ENCODE measurements at places on chromosomes 2 and 18. TPM values are rescaled to one million over a fixed set of nuclear protein-coding genes. Genes with fewer than 3 reads are reported as not detected.

DNA sequence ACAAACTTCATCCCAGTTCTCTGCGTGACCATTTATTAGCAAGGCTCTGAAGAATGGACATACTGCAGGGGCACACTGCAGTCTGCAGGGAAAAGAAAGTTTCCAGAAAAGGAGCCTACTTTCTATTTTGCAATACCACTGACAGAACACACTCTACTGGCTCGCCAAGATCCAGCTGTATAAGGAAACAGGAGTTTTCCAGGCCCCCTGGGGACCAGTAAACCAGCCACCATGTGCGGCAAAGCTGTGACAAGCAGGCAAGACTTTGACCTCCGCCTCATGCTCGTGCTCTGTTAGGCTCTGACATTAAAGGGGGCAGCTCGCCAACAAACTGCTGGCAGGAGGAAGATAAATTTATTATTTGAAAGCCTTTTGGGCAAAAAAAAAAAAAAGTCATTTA, 67.3 kb downstream of the CCBE1 start:
- peak; percentile 59 for DNase-seq

The PLEKHM3 gene
- 16.3 TPM for total RNA-seq

The ABCG8 gene
- under 0.01 TPM for total RNA-seq

DNA sequence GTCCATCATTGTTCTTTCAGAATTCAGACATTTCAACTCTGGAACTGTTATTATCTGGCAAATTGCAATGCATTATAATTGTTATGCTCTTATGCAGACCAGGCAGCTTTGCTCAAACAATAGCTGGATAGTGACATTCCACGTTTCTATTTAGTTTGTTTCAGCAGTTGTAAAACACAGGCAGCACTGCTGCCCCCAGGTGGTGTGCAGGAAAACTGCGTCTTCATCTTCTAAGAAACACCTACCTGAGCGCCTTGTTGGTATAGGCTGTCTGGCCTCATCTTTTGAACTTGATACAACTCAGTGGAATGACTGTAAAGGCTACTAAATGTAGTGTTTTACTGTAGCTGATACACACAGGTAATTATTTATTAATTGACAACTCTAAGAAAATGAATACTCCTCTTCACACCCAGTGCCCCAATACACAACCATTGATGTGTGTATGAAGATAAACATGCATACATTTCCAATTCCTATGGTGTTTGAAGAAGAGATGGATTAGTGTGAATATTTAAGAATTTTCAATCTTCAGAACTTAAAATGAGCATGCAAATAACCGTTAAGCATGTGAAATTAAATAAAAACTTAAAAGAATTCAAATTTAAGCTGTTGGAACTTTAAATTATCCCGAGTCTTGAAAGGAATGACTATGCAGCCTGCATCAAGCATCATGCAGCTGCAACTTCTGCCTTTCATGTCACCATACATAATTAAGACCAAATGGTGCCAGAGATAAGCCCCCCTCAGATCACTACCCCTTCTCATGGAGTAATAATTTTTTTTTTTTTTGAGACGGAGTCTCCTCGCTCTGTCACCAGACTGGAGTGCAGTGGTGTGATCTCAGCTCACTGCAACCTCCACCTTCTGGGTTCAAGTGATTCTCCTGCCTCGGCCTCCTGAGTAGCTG, 85.6 kb downstream of the CD8B2 start:
- no peak for DNase-seq

The NOL4 gene
- total RNA-seq = 1.3 TPM

DNA sequence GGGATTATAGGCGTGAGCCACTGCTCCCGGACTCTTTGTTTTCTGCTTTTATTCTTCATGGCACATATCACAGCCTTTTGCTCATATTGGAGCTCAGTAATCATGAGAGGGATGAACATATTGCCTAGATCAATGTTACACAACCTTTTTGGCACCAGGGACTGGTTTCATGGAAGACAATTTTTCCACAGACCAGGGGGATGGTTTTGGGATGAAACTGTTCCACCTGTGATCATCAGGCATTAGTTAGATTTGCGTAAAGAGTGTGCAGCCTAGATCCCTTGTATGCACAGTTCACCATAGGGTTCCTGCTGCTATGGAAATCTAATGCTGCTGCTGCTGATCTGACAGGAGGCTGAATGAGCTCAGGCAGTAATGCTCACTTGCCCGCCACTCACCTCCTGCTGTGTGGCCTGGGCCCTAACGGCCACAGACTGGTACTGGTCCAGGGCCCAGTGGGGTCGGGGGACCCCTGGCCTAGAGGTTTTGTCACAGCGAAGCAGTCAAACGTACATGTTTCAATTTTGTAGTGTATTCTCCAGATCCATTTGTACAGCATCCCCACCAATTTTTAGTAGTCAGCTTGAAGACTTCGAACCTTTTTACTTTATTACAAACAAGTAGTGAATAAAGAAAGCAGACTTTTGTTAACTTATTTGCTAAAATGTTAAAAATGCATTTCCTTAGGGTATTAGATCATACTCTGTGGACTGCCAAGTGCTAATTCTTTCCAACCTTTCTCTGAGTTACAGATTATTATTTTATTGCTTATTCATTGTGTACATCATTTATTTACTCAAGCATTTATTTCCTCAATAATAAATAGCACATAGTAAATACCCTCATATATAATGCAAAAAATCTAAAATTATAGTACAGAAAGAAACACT, 6.2 kb downstream of the DAW1 start:
- DNase-seq = peak; percentile 65

GRCh38 chr2:46774499-46775228, 140.9 kb downstream of the MCFD2 start:
- no peak for DNase-seq

DNA sequence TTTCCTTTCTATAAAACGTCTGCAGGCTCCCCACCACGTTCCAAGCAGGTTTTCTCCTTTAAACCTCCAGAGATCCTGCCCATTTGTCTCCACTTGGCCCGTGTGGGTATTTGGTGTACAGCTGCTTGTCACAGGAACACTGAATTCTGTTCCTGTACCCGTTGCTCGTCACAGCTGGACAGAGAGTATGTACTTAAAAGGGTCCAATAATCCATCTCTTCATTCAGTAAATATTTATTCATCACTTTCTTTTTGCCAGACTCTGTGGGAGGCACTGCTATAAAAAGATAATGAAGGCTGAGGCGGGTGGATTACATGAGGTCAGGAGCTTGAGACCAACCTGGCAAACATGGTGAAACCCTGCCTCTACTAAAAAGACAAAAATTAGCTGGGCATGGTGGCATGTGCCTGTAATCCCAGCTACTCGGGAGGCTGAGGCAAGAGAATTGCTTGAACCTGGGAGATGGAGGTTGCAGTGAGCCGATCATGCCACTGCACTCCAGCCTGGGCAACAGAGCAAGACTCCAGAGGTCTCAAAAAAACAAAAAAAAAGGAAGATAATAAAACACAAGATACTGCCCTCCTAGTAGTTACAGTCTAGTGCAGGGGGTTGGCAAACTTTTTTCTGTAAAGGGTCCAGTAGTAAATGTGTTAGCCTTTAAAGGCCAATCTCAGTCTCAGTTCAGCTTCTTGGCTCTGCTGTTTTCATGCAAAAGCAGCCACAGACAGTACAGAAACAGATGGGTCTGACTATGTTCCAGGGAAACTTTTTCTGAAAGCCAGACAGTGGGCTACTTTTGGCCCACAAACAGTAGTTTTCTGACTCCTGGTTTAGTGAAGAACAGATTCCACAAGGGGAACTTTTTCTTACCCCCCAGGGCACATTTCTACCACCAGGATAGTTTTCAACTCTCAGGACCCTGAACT, 309.9 kb upstream of the RAB12 start:
- no peak for DNase-seq

GRCh38 chr18:12552879-12553242, 105.0 kb downstream of the SPIRE1 start:
- DNase-seq = no peak

GRCh38 chr2:219344751-219345430, 12.3 kb upstream of the RESP18 start:
- DNase-seq = no peak

DNA sequence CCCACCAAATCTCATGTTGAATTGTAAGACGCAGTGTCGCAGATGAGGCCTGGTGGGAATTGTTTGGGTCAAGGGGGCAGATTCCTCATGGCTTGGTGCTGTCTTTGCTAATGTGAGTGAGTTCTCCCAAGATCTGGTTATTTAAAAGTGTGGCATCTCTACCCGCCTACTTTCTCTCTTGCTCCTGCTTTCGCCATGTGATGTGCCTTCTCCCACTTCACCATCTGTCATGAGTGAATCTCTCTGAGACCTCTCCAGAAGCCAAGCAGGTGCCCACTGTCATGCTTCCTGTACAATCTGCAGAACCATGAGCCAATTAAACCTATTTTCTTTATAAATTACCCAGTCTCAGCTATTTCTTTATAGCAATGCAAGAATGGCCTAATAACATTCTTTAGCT, 246.6 kb upstream of the CDH20 start:
- no peak for DNase-seq

The TRABD2A gene
- total RNA-seq = 1.5 TPM

GRCh38 chr18:77607087-77607486, 357.4 kb downstream of the GALR1 start:
- DNase-seq = no peak

DNA sequence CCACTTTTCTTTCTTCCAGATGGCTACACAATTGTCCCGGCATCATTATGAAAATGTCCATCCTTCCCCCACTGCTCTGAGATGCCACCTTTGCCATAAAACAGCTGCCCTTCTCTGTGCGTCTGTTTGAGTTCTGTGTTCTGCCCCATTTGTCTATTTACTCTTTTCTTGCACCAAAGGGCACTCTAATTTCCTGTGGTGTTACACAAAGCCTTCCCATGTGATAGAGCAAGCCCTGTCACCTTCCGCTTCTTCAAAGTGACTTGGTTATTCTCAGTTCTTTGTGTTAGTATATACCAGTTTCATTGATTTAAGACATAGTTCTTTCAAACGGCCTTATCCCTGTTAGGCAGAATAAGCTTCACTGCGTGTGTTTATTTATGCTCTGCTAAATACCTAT, 84.1 kb downstream of the FBXO15 start:
- DNase-seq = no peak

- no peak for DNase-seq
Measured at GRCh38 chr18:379681-380330, 112.0 kb upstream of the THOC1 start.

The QPCT gene
- 33.8 TPM for total RNA-seq

- no peak for DNase-seq
Measured at GRCh38 chr18:48740851-48741485, 202.1 kb downstream of the CTIF start.

- DNase-seq = no peak
Measured at GRCh38 chr2:16855183-16855582, 189.5 kb upstream of the CYRIA start.

The PROKR1 gene
- 0.10 TPM for total RNA-seq

The CHRND gene
- 2.4 TPM for total RNA-seq

The TMEM182 gene
- total RNA-seq = 32.6 TPM

DNA sequence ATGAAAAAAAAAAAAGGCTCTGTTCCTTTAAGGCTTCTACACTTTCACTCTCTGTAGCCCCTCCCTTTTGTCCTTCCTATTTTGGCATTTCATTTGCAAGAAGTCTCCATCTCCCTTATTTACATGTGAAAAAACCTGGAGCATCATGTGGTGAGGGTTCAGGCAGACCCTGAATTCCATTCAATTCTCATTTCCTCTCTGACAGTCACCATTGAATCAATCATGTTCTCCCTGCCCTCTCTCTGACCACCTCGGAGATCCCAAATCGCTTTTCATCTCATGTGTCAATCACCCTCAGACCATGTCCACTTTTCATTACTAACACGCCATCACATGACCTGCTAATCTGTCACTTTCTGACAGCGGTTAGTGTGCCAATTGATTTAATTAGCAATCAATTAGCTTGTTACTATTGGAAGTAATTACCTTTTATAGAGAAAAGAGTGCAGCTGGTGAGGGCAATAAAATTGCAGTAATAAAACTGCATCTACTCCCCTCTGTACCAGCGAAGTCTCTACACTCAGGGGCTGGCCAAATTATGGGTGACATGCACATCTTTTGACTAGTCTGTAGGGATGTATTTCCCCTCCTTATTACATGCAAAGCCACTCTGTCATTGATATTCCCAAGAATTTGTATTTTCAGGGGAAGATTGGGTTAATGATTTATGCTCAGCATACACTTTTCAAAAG, 317.4 kb downstream of the EN1 start:
- DNase-seq = no peak
